ENCODE measurements at places on chromosomes 1 and 21.
A peak's percentile ranks its signal among the peaks of the same experiment; 100 is the strongest.

DNA sequence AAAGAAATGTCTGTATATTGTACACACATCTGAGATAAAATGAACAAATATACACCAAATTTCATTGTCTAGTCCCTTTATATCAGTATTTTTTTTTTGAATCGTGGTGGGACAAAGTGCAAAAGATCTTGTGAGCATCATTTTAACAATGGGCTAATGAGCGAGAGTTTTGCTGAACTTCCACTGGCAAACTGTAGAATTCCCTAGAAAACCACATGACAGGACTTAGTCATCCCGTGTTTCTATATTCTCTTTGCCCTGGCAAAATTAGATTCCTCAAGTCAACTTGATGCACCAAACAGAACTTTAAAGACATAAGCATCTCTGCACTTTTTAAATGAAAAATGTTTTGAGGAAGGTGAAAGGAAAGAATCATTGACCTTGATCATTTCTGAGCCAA is 488.2 kb upstream of the PTBP2 start:
- DNase-seq: no peak

DNA sequence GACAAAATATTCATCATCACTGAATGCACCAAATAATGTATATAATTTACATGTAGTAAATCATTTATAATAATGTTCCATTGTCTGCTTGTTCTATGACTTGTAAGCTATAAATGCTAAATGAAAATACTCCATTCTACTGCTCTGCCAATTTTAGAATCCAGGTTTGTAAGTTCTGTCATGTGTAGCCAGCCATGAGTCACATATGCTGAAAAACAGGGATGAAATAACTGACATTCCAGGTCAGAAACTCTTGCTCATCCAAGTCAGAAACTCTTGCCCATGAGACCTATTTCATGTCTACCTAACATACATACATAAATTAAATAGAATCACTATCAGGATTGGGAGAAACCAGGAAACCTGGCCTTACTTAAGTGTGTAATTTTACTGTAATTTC is 95.6 kb downstream of the ASH1L start:
- DNase-seq: no peak

DNA sequence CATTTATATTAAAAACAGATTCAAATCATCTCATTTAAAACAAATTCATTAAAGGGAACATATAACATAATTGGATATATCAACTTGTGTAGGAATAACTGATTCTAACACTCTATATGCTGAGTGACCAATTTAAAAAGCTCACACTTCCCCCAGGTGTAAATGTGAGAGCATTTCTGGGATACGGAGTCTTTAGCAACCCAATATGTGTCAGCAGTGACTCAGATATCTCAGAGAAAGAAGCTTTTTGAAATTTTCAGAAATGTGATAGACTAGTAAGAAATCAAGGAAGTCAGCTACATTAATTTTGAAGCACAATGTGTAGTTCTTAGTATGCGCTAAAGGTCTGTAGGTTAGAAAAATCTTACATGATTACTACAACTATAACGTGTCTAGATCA is 87.9 kb upstream of the SERTAD4 start:
- no peak for DNase-seq

DNA sequence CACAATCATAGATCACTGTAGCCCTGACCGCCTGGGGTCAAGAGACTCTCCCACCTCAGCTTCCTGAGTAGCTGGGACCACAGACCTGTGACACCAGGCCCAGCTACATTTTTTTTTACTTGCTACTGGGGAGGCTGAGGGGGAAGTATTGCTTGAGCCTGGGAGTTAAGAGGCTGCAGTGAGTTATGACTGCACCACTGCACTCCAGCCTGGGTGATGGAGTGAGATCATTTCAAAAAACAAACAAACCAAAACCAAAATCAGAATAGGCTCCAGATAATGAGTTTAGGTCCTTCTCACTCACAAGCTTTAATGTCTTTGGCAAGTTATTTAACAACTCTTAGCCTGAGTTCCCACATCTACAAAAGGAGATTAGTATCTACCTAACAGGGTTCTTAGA is 22.8 kb downstream of the WDR26 start:
- DNase-seq: no peak

DNA sequence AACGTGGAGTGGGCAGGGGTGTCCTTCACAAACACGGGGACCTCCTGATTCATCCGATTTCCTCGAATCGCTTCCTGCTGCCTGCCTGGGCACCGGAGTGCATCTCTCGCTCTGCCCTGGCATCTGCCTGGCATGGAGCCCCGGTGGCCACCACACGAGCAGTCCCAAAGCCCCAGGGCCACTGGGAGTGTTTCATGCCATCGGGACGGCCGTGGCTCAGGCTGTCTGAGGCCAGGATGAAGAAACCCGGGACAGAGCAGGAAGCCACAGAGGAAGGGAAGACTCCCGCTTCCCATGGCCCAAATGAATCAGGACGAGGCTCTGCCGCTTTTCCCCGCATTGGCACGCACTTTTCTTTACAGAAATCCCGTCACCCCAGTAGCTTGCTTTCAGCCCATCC is 32.4 kb downstream of the MEGF6 start:
- DNase-seq: no peak

- peak; percentile 88 for DNase-seq
Observed at GRCh38 chr1:230822092-230822581, 46.2 kb downstream of the C1orf198 start.

- no peak for DNase-seq
Observed at GRCh38 chr1:161285521-161285920, 24.2 kb downstream of the MPZ start.

DNA sequence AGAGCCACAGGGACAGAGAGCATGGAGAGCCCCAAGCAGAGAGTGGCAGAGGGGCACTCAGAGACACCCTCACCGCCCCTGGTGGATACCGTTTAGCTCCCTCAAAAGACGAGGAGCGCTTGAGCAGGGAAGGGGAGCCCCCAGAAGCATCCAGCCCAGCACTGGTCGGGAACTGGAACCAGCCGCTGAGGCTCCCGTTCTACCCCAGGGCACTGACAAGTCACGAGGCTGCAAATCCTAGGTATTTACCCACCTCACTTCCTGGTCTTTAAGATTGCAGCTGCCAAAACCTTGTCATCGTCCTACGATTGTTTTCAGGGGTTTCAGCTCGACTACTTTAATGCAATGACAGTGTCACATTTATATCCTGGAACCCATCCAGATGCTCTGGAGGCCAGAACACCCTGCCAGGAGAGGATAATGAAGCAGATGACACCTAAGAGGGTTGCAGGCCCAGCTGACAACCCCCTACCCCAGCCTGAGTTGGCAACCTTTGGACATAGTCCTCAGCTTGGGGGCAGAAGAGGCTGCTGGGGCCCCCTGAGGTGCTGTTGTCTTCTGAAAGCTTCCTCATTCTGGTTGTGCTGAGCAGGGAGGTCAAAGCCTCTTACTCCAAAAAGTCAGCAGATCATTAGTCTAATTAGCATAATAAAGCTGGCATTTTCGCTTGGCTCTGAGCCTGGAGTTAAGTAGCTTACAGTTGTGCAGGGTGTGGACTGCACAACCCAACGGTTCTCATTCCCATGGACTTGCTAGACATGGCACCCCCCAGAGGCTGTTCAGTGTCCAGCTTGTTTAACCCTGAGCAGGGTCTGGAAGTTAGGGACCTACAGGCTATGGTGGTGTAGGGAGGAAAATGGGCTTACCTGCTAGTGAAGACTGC is 20.6 kb upstream of the BACE2 start:
- no peak for DNase-seq

DNA sequence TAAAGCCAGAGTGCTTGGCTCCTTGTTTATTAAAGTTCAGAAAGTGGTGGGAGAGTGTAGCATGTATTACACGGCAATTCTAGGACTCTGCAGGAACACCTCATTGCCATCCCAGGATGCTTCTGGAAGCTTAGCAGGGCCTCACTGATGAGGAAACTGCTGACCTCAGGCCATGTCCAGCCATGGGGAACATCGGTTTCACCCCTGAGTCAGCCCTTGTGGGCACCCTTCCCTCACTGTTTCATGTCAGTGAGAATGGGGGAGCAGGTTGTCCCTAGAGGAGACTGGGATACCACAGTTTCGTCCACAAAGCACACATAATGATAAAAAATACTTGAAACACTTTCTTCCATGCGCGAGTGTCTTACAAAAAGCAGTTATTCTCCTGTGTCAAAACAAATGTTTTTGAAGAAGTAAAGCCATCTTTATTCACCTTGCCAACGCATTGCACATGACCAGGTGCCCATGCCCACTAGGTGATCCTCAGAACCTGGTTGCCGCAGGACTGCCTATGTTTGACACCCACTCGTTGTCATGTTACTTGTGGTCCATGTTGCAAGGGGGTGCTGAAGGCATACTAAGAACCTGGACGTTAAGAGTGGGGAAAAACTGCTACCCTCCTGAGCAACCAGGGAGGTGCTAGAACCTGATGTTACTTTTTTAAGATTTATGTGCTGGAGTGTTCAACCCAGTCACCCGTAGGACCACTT is 41.2 kb upstream of the TTC22 start:
- no peak for DNase-seq

GRCh38 chr1:72003092-72003491 is 279.2 kb downstream of the NEGR1 start:
- DNase-seq: no peak

DNA sequence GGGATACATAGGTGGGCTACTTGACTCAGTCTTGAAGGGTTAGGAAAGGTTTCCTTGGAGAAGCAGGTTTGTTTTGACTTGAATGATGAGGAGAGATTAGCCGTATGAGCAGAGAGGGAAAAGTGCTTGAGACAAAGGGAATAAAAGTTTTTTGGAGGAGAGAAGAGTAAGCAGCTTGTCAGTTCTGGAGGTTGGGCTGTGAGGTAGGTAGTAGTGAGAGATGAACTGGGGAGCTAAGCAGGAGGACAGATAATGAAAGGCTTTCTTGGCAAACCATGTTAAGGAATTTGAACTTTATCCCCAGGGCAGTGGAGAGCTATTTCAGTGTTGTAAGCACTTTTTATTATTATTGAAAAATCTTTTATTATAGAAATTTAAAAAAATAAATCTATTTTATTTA is 3.6 kb downstream of the OSBPL9 start:
- DNase-seq: no peak

GRCh38 chr1:212234431-212235395 is 50.5 kb upstream of the PPP2R5A start:
- DNase-seq: peak; percentile 70

GRCh38 chr1:31703431-31704270 is at the start of gene COL16A1:
Gene COL16A1, minus strand, starts transcription at chr1:31704017. Its CDS starts 1,824 bp downstream, at chr1:31702193.
- DNase-seq: no peak

- no peak for DNase-seq
Observed at GRCh38 chr1:244887281-244887680, 22.9 kb upstream of the HNRNPU start.

- peak; percentile 70 for DNase-seq
Observed at GRCh38 chr1:22775478-22775877, 64.8 kb downstream of the EPHB2 start.

DNA sequence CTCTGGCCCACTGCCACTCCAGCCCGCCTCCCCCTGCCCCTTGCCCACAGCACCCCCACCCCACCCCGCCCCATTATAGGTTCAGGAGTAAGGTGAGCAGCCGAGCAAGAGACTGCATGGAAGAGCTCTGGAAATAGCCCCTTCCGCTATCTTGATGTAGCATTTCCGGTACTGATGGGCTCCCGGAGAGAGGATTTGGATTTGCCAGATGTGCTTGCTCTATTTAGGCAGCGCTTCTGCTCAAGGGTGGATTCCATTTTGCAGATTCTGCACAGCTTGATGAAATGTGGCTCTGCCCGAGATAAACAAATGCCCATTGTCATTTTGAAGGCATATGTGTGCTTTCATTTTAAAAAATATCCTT is 6.9 kb downstream of the TGFB2 start:
- no peak for DNase-seq

DNA sequence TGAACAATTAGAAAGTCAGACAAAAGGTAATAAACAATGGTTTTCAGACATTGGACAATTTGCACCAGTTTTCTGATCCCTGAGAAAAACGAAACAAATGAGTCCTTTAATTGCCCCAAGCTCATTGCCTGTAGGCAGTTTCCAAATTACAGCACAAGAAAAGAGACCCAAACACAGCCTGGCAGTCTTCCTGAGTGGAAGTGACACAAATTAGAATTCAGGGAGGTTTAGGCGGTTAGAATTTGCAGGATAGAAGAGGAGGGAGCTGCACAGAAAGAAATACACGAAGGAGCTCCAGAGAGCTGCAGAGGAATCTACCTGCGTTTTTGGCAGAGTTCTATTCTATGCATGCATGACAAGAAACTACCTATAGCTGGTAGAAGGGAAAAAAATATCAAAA is 115.7 kb downstream of the PIGK start:
- DNase-seq: no peak

DNA sequence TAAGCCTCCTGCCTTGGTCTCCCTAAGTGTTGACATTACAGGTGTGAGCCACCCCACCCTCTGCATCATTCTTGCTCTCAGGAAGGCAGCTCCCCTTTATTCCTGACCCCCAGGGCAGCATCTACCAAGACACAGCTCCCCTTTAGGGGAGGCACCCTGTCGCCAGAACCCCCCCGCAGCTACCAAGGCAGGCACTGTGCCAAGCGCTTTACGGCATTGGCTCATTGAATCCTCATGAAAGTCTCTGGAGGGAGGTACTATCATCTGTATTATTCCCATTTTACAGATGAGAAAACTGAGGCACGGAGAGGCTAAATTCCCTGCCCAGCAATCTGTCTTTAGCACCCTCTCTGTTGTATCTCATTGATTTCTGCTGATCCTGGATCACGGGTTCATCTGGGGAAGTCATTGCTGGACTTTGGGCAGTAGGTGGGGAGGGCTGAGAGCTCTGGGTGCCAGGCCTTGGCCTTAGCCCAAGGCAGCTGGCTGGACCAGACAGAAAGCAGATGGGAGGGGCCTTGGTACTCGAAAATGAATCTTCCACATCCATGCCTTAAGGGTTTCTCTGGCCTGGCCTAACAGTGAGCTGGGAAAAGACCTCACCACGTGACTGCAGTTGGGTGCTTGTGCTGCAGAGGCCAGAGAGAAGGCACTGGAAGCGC is 5.9 kb downstream of the PLOD1 start:
- DNase-seq: peak; percentile 53

DNA sequence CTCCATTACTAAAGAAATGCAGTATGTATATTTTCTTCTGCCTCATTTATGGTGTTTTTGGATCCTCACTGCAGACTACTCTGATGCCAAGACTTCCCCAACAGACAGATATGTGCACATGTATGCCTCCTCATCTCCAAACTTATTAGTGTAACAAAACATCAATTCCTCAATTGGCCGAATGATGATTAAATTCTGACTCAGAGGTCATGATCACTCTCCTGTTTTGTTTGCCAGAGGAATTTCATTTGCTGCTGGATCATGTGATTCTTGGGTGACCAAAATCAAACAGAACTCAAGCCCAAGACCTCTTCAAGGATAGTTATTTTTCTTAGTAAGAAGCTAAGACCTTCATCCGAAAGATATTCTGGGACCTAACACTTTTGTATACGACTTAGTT is 227.6 kb downstream of the LMO4 start:
- no peak for DNase-seq

GRCh38 chr1:233796146-233796783 is 108.2 kb upstream of the SLC35F3 start:
- no peak for DNase-seq

- no peak for DNase-seq
Observed at GRCh38 chr21:16974060-16974459, 538.8 kb upstream of the CXADR start.

Data from left hindlimb (tissue), 1 donor.